ENCODE measurements at places on chromosomes 4 and X.

GRCh38 chr4:53499791-53500190 is 91.5 kb downstream of the LNX1 start:
- DNase-seq = no peak

GRCh38 chr4:165994701-165995100 is 121.7 kb downstream of the TLL1 start:
- no peak for DNase-seq

- DNase-seq = no peak
Observed at GRCh38 chr4:26094911-26095310, 180.9 kb downstream of the SMIM20 start.

GRCh38 chrX:1507511-1508463 is 29.2 kb downstream of the P2RY8 start:
- no peak for DNase-seq

All from pulmonary artery endothelial cell (primary cell).